CD4-positive, alpha-beta T cell treated with Interleukin-15 for 1 hour (primary cell): ENCODE measurements at places on chromosomes 2 and 18.

DNA sequence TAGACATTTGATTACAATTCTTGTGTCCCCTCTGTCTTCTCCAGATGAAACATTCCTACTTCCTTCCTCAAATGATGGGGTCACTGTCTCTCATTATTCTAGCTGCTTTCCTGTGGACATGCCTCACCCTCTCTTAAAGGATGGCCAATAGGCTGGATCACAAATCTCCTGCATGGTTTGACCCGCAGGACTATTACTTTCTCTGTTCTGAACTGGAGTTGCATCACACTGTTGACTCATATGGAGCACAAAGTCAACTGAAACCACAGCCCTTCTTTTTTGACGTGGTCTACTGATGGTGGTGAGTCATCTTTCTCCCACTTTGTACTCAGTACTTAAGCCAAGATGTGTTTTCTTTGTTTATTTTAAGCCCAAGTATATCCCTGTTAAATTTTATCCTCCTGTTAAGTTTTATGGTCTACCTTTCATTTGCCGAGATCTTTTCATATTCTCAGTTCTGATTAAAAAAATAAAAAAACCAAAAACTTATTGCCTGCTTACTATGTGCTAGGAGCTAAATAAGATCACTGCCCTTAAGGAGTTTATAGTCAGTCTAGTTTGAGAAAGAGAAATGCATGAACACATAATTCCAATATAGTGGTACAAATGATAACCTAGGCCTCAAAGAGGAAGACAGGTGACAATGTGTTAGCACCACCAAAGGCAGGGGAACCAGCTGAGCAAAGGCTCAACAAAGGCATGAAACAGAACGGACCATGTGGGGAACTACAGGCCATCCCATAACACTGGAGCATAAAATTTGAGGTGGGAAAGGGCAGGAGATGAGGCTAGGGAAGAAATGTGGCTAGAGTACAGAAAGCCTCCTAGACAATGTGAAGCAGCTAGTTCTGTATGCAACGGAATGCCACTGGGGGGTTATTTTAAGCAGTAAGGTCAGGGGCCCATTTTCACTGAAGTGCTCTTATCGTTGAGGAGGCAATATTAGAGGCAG is 67.6 kb upstream of the ZFP36L2 start:
- peak; percentile 71 for DNase-seq

DNA sequence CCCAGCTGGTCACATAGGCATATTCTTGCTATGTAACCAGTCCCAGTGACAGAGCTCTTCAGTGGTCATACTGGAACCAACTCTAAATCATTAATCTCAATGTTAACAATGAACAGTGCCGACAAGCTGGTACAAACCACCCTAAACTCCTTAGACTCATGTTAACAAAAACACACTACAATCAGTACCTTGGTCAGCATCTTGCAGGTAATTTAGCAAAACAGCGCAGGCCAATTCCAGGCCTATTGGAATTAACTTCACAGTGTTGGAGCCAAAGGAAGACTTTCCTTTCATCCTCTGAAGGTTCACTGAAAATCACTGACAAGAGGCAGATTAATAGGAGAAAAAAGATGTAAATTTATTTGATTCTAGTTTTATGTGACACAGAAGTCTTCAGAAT is 396.4 kb downstream of the PIK3C3 start:
- no peak for DNase-seq

DNA sequence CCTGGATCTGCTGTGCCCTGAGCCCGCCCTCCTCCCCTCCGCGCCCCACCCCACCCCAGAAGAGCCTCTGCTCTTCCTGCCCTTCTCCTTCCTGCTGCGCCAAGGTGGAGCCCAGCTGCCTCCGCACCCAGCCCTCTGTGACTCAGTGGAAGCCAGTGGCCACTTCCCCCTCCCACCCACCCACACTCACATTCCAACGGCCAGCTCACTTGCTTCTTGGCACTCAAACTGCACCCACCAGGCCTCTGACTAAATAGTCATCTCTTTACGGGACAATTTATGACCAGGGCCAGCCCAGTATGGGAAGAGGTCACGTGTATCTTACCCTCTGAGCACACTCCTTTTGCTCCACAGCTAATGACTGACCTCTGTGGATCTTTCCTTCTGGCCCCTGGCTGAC is 150.4 kb upstream of the SLC1A4 start:
- DNase-seq, result peak; percentile 47

DNA sequence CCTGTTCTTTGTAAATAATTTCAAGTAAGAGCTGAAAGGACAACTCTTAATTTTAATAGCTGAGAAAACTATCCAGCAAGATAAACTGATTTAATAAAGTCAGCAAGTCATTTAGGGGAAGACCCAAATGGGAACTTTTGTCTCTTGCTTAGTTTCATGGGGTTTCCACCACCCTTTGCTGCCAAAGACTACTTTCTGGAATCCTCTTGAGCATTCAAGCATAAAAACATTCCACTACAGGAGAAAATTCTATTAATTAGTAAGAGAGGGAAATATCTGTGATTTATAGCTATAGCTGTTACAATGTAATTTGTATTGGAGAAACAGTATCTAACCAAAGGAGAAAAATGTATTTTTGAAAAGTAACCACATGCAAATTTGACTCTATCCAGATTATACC is 20.6 kb downstream of the EFEMP1 start:
- no peak for DNase-seq

GRCh38 chr2:85470850-85471800 is 52.6 kb downstream of the SH2D6 start:
- DNase-seq, result no peak

DNA sequence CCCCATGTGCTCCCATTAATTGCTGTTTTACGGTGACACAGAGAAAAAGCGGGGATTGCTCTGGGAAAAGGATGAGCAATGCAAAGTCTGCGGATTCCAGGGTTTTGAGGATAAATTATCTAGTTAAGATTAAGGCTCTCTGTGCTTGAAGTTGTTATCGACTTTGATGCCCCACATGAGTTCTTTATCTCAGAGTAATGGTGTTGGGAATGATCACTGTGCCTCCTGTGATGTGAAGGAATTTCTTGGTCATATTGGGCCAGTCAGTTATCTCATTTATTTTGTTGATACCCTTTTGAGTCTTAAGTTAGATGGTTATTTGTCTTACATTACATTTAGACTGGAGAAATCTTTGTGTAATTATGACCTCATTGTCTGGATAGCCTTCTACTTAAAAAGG is 184.6 kb upstream of the MEX3C start:
- DNase-seq, result no peak

GRCh38 chr2:10208736-10209135 is 86.2 kb downstream of the RRM2 start:
- DNase-seq, result no peak
